ENCODE measurements at places on chromosomes 6 and 20.

- DNase-seq: no peak
Observed at GRCh38 chr6:42025066-42025844, 25.1 kb upstream of the TAF8 start.

DNA sequence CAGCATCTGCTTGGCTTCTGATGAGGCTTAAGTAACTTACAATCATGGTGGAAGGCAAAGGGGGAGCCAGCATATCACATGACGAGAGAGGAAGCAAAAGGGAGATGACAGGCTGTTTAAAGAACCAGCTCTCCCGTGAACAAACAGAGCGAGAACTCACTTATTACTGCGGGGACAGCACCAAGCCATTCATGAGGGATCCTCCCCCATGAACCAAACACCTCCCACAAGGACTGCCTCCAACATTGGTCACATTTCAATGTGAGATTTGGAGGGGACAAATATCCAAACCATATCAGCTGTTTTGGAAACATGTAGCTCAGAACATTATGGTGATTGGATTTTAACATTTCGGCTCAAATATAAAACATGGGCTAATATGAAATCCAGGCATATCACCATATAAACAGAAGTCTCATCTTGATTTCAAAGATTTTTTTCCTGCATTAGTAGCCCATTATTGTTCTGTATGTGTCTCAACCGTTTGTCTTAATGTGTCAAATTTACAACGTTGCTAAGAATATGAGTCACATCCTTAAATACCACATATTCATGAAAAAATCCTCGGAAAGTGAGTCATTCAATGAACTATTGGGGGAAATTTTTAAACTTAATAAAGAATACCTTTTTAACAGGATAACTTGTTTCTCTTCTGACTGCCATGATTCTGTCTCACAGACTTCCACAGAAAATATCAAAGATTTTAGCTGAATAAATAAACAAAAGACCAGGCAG lies 894.3 kb downstream of the TFAP2A start:
- DNase-seq: no peak

- DNase-seq: peak; percentile 72
Observed at GRCh38 chr6:109892451-109893435, 85.4 kb upstream of the GPR6 start.

DNA sequence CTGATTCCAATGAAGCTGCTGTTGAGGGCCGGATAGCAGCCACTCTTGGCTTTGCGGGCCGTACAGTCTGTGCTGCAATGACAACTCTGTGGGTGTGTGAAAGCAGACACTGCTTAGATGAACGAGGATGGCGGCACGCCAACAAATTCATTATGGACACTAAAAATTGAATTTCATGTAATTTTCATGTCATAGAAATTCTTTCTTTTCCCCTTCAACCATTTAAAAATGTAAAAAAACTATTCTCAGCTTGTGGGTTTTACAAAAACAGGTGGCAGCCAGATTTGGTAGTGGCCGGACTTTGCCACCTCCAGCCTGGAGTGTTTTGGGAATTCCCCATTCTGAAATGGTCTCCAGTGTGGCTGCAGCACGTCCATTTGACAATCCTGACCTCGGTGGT lies 26.0 kb downstream of the MAS1 start:
- no peak for DNase-seq

GRCh38 chr20:11337361-11338130 lies 580.1 kb upstream of the BTBD3 start:
- no peak for DNase-seq
